ENCODE measurements at places on chromosomes 16 and 17. TPM values are rescaled to one million over a fixed set of nuclear protein-coding genes. Genes with fewer than 3 reads are reported as not detected.

DNA sequence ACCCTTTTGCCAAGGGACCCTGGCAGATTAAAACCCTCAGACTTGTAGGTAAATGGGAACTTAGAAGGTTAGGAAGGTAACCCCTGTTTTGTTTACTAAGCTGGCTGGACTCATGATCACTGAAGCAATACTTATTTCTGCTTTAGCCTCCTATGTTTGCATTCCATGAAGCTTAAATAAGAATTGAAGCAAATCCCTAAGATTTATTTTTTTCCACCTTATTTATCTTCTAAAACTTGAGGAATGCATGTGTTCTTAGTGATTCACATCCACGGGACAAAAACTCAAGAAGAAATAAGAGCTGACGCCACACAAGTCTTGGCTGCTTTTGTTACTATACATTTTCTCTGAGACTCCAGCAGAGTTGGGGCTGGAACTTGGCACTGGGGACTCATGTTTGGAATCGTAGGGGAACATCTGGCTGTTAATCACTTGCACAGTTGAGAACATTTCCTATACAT, 35.5 kb downstream of the CLUAP1 start:
- peaks cover 29% of the 10 kb centered on the region for H3K4me1 ChIP-seq
- peak overlapping the region; percentile 48 for H3K4me3 ChIP-seq
- H3K27ac ChIP-seq, result peak overlapping the region; percentile 89
- DNase-seq, result no peak
- H3K36me3 ChIP-seq, result peaks cover 23% of the 10 kb centered on the region

DNA sequence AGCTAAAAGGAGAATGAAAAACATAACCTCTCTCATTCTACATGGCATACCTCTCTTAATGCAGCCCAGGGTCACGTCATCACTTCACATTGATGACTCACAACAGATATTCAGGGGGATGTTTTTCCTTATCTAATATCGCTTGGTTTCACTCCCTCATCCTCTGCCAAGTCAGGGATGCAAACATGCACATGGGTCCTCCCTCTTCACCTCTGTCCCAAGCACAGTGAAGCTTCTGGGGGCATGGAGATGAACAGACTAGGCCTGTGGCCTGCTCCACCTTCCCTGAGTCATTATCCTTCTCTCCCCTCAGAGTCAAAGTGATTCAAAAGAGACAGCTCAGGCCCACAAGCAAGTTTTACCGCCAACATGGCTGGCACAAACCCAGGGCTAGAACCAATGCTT, 2.3 kb upstream of the MT2A start:
- no peak overlapping the region for H3K4me3 ChIP-seq
- no peak for DNase-seq
- peak overlapping the region; percentile 96 for H3K27ac ChIP-seq

DNA sequence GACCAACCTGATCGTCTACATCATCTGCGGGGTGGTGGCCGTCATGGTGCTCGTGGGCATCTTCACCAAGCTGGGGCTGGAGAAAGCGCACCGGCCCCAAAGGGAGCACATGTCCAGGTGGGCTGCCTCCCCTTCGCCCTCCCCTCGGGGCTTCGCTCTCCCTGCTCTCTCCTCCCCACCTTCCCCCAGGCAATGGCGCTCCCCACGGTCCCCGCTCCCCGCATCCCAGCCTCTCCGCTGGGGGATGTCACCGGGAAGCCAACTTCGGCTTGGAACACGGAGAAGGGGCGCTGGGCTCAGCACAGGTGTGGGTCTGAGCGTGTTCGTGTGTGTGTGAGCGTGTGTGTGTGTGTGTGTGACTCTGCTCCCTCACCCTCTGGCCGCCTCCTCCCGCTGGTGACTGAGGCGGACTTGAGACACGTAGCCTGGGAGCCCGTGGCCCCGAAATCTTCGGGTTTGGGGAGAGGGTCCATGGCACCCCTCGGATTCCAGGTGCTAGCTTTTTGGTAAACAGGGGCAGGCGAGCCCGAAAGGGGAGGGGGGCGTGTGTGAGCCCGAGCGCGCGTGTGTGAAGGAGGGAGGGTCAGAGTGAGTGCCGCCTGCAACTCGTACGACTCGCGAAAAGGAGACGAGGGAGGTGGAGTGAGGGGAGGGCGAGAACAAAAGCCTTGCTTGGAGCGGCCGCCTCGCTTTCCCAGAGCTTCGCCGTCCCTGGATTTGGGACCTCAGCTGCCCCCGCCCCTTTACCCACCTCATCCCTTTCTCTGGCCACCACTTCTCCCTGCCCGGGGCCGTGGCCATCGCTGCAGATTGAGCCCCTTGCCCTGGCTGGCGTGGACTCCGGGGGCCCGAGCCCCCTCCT, 1.3 kb downstream of the SHISA9 start:
- peak overlapping the region; percentile 63 for H3K4me3 ChIP-seq
- DNase-seq, result no peak
- peaks cover 6% of the 10 kb centered on the region for H3K4me1 ChIP-seq
- peaks cover 69% of the 10 kb centered on the region for H3K27me3 ChIP-seq
- no peaks in the 10 kb centered on the region for H3K36me3 ChIP-seq

GRCh38 chr17:1847191-1847590, 17.4 kb downstream of the RPA1 start:
- no peak overlapping the region for H3K27ac ChIP-seq
- H3K36me3 ChIP-seq, result peaks cover 24% of the 10 kb centered on the region
- H3K4me1 ChIP-seq, result peaks cover 4% of the 10 kb centered on the region
- H3K4me3 ChIP-seq, result no peak overlapping the region
- no peaks in the 10 kb centered on the region for H3K27me3 ChIP-seq

- peaks cover 20% of the 10 kb centered on the region for H3K4me1 ChIP-seq
- DNase-seq, result no peak
- no peaks in the 10 kb centered on the region for H3K36me3 ChIP-seq
- peak overlapping the region; percentile 66 for H3K4me3 ChIP-seq
- no peak overlapping the region for H3K27ac ChIP-seq
- H3K27me3 ChIP-seq, result peaks cover 46% of the 10 kb centered on the region
These were observed 1.4 kb downstream of the PYDC1 start for GRCh38 chr16:31215287-31216162.

DNA sequence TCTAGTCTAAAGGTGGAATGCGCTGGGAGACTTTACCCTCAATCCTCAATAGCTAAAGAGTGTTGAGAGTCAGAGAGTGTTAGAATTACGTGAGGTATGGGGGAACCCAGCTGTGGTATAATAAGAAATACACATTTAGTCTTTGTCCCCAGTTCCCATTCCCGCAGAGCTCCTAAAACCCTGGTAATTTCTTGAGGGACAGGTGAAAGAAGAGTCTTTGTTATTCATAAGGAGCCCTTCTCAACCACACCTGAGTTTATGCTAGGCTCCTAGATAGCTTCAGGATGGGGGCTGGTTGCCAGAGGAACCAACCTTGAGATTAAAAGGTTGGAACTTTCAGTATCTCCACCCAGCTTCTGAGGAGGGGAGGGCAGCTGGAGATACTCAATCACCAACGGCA, 5.8 kb downstream of the ZNF18 start:
- H3K4me3 ChIP-seq, result no peak overlapping the region
- DNase-seq, result no peak
- no peaks in the 10 kb centered on the region for H3K27me3 ChIP-seq
- peaks cover 32% of the 10 kb centered on the region for H3K36me3 ChIP-seq
- H3K4me1 ChIP-seq, result peaks cover 19% of the 10 kb centered on the region

- H3K4me1 ChIP-seq, result peaks cover 22% of the 10 kb centered on the region
- H3K27ac ChIP-seq, result no peak overlapping the region
- peak overlapping the region; percentile 63 for H3K4me3 ChIP-seq
- H3K36me3 ChIP-seq, result peaks cover 1% of the 10 kb centered on the region
- H3K27me3 ChIP-seq, result peaks cover 43% of the 10 kb centered on the region
These were observed 4.9 kb downstream of the IRX3 start for GRCh38 chr16:54281535-54282201.

DNA sequence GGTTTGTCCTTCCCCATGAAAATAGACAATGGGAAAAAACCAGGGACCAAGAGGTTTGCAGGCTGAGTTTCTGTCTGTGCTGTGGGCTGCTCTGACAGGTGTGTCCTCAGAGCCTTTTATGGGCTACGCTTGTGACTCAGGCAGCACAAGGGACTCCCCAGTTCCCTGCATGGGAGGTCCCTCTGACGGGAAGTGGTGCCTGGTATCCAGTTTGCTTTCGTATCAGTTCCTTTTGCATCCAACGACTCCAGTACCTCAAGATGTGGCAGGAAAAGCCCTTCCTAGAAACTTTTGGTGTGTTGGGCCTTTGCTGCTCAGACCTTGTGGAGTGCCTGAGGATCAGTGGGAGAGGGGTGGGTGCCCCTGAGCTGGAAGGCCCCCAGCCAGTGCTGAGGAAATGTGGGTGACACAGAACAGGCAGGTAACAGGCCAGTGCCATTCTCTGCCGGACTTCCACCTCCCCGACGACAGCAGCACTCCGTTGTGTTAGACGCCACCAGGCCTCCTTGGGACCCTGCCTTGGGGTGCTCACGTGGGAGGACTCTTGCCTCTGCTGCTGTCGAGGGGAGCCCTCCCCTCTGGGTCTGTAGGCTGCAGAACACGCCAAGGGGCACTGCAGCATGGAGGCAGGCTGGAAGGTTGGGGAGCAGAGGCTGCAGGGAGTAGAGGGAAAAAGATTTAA, 38.4 kb upstream of the IRF8 start:
- peaks cover 37% of the 10 kb centered on the region for H3K27me3 ChIP-seq
- no peak for DNase-seq
- H3K4me3 ChIP-seq, result no peak overlapping the region
- H3K4me1 ChIP-seq, result no peaks in the 10 kb centered on the region

DNA sequence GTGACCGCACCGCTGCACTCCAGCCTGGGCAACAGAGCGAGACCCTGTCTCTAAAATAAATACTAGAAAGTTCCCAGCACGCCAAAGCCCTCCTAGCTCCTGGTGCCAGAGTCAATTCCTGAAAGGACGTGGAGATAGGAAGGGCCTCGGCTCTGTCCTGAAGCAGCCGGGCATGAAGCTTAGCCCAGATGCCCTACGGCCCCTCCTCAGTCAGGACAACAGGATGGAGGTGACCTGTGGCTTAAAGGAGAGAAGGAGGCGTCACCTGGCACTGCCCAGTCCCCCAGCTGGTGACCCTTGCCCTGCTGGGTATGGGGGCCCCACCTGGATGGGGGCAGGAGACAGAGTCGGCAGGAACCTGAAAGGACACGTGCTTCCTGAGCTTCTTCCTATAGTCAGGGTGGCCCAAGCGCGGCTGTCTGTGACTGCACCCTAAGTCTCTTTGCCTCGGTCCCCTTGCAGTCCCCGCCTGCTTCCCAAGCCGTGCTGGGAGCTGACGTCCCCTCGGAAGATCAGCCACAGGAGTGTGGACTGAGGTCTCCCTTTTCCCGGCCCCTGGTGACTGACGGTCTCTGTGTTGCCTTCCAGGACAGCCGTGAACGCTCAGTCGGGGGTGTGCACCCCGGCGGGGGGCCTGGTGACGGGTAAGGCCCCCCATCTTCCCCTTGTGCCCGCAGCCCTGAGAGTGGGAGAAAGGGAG, 14.9 kb upstream of the RNF213 start:
- peaks cover 16% of the 10 kb centered on the region for H3K36me3 ChIP-seq
- H3K27me3 ChIP-seq, result no peaks in the 10 kb centered on the region
- no peak overlapping the region for H3K27ac ChIP-seq
- no peaks in the 10 kb centered on the region for H3K4me1 ChIP-seq
- H3K4me3 ChIP-seq, result no peak overlapping the region

DNA sequence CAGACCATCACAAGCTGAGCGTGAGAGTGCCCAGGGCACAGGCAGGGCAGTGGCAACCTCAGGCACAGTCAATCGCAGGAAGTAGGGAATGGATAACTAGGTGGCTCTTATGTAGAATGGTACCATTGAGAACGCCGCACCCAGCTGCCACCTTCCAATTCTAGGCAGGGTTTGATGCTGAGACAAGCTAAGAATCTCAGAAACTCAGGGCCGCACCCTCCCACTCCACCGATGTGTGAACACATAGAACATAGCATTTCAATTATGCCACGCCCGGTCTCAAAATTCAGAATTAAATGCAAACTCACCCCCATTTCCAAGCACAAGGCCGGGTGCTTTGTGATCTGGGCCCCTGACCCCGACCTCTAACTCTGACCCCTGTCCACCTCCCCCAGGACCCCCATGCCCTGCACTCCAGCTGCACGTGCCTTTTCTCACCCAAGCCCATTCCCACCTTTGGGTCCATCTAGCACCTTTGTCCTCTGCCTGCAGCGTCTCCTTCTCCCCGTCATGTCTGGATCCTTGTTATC, 178.4 kb downstream of the C16orf95 start:
- H3K4me1 ChIP-seq, result peaks cover 40% of the 10 kb centered on the region
- H3K27me3 ChIP-seq, result no peaks in the 10 kb centered on the region
- no peak overlapping the region for H3K27ac ChIP-seq
- DNase-seq, result peak; percentile 49
- H3K4me3 ChIP-seq, result no peak overlapping the region

DNA sequence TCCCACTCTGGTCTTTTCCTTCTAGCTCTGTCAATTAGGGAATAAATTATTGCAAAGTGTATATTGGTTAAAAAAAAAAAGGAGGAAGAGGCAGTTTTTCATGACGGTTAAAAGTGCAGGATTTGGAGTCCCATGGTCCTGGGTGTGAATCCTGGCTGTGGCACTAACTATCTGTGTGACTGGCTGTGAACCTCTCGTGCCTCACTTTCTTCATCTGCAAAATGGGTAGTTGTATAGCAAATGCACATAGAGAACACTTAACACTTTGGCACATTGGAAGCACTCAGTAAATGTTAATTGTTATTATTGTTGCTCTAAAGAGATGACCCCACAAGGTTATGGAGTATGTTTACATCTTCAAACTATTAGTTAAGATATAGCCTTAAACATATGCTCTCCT, 10.5 kb upstream of the KRT23 start:
- no peak for DNase-seq
- no peak overlapping the region for H3K27ac ChIP-seq
- peaks cover 10% of the 10 kb centered on the region for H3K27me3 ChIP-seq
- H3K36me3 ChIP-seq, result no peaks in the 10 kb centered on the region
- H3K4me3 ChIP-seq, result no peak overlapping the region

- H3K36me3 ChIP-seq, result peaks cover 21% of the 10 kb centered on the region
- peak; percentile 82 for DNase-seq
- no peaks in the 10 kb centered on the region for H3K27me3 ChIP-seq
These were observed 13.0 kb downstream of the ACSF3 start for GRCh38 chr16:89106533-89107202.

GRCh38 chr16:57764006-57764340, 28.4 kb downstream of the KATNB1 start:
- peak overlapping the region; percentile 91 for H3K27ac ChIP-seq
- no peaks in the 10 kb centered on the region for H3K27me3 ChIP-seq
- DNase-seq, result no peak
- peaks cover 21% of the 10 kb centered on the region for H3K36me3 ChIP-seq

The PYY gene
- not detected for total RNA-seq

The FNDC8 gene
- not detected for total RNA-seq

The HOXB1 gene
- total RNA-seq, result not detected

The OMG gene
- not detected for total RNA-seq

The ESRP2 gene
- not detected for total RNA-seq

The KRTAP16-1 gene
- total RNA-seq, result not detected

The EVPLL gene
- total RNA-seq, result not detected

All from chondrocyte (in vitro differentiated cells).